Epithelial cell of esophagus (primary cell): ENCODE measurements at places on chromosomes 5 and 9.

GRCh38 chr5:7208938-7209337, 187.0 kb upstream of the ADCY2 start:
- no peak for DNase-seq

DNA sequence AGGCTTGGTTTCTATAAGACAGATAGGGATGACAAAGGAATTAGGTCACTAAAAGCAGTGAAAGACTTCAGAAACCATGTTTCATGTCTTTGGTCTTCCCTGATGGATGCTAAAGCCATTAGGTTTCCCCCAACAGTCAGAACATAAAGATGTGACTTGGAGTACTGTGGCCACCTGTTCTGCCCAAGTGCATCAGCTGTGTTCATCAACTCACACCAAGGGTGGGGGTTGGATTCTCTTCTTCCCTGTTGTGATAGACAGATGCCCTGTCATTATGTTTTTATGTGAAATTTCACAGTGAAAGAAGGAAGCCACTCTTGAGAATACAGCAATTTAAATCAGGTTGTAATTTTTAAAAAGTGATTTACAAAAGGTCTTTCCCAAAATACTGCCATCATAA, 196.8 kb downstream of the SH3GL2 start:
- DNase-seq = no peak

GRCh38 chr5:137831526-137831925, 36.1 kb upstream of the MYOT start:
- no peak for DNase-seq

DNA sequence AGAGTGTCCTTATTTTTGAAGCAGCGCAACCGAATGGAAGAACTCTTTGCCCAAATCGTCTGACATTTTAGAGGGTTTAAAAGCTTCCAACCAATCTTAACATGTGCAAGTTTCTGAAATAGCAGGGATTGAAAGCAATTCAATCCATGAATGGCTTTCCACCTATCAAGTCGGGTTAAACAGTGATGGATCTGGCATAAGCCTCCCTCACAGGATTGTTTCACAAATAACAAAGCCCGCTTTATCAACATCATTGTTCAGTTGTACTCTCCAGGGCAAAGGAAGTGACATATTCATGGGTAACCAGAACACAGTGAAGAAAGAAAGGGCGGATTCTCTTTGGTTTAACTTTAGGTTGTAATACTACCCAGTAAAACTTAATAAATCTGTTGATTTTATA, 497.3 kb downstream of the MTRR start:
- DNase-seq = no peak

DNA sequence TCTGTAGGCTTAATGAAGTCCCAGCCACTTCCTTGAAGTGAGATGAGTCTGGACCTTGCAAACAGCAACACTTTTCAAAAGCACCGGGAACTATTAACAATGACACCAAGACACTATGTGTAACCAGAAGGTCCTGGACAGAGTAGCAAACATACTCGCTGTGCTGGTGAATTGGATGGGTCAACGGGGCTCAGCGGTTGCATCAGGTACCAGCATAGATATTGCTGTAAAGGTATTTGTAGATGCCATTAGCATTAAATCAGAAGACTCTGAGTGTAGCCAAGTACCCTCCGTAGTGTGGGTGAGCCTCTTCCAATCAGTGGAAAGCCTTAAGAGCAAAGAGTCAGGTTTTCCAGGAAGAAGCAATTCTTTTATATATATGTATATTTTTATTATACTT, 140.5 kb downstream of the IRX2 start:
- DNase-seq = no peak

DNA sequence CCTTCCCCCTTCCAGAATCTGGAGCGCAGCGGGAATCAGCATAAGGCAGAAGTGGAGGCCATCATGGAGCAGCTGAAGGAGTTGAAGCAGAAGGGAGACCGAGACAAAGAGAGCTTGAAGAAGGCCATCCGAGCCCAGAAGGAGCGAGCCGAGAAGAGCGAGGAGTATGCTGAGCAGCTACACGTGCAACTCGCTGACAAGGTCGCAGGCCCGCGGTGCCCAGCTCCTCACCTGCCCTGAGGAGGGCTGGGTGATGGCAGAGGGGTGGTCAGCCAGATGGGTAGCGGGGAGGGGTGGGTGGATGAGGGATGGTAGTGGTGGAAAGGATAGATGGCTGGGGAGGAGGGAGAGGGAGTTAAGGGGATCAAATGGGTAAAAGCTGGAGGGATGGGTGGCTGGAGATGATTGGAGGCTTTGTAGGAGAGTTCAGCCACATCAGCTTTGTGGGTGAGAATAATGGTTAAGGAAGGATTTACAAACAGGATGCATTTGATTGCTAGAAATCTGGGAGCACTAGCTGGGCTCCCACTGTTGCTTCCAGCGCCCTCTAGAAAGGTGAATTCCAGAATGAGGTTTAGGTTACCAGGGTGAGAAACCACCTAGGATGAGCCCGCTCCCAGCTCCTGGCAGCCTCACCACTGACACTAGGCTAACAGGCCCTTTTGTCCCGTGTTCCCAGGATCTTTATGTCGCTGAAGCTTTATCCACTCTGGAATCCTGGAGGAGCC, 19.7 kb upstream of the GLE1 start:
- DNase-seq = no peak

DNA sequence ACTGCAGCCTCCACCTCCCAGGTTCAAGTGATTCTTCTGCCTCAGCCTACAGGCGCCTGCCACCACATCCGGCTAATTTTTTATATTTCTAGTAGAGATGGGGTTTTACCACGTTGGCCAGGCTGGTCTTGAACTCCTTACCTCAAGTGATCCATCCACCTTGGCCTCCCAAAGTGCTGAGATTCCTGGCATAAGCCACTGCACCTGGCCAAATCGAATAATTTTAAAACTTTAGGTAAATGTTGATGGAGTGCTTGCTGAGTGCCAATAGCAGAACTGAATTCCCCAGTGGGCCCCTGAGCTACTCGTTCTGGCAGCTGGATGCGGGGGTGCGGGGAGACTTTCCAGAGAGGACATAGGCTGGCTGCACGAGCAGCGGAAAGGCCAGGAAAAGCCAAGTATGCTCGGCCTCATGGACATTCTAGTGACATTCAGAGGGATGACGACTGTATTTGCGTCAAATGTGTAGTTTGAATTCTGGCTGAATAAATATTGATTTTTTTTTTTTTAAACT, 16.8 kb downstream of the TRAF2 start:
- DNase-seq = no peak

- peak; percentile 75 for DNase-seq
Measured at GRCh38 chr9:89247431-89248353, 63.3 kb upstream of the CKS2 start.

DNA sequence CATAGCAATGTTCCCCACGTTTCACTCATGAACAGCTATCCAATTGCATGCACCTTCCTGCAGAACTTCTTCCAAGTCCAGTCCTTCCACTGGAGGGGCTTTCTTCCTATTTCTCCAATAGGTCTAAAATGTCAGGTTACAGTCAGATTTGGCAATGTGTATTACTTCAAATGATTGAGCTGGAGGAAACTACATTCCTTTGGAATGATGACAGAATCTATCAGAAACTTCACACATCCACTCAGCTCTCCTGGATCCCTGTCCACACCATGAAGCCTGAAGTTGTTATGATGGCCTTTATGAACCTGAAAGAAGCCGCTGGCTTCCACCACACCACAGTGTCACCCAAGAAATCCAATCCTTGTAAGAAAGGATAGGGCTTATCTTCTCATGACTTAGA, 32.2 kb downstream of the FBXW2 start:
- DNase-seq = no peak

DNA sequence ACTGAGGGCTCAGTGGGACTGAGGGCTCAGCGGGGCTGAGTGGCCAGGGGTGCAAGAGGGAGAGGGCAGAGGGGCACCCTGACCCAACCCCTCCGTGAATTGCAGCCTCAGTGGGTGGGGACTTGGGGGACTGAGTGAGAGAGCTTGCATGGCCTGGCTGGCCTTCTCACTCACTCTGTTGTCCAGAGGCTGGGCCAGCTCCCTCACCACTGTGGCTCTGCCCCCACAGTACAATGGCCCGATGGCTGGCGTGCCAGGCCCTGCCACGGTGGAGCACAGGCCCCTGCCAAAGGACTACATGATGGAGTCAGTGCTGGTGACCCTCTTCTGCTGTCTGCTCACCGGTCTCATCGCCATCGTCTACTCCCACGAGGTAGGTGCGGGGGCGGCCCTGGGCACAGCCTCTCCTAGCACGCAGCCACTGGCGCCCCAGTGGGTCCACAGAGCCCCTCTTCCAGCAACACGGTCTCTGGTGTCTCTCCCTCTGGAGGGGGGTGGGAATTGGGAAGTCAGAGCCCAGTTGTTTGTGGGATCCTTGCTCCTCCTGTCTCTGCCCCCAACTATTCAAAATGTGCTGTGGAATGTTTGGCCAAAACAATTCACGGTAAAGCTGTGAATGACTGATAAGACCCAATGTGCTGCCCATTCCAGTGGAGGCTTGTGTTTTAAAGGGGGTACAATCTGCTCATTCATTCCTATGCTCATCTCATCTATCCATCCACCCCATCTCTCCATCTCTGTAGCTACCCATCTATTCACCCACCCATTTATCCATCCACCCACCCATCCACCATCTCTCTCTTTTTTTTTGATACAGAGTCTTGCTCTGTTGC, 10.7 kb downstream of the PRRT1B start:
- DNase-seq = no peak

- DNase-seq = no peak
Measured at GRCh38 chr5:180914646-180915045, 15.7 kb downstream of the BTNL8 start.

- DNase-seq = no peak
Measured at GRCh38 chr5:139410121-139410992, 6.5 kb upstream of the SPATA24 start.

GRCh38 chr5:174667526-174667925, 56.9 kb upstream of the MSX2 start:
- DNase-seq = no peak

- no peak for DNase-seq
Measured at GRCh38 chr5:38843665-38844064, 2.1 kb upstream of the OSMR start.

DNA sequence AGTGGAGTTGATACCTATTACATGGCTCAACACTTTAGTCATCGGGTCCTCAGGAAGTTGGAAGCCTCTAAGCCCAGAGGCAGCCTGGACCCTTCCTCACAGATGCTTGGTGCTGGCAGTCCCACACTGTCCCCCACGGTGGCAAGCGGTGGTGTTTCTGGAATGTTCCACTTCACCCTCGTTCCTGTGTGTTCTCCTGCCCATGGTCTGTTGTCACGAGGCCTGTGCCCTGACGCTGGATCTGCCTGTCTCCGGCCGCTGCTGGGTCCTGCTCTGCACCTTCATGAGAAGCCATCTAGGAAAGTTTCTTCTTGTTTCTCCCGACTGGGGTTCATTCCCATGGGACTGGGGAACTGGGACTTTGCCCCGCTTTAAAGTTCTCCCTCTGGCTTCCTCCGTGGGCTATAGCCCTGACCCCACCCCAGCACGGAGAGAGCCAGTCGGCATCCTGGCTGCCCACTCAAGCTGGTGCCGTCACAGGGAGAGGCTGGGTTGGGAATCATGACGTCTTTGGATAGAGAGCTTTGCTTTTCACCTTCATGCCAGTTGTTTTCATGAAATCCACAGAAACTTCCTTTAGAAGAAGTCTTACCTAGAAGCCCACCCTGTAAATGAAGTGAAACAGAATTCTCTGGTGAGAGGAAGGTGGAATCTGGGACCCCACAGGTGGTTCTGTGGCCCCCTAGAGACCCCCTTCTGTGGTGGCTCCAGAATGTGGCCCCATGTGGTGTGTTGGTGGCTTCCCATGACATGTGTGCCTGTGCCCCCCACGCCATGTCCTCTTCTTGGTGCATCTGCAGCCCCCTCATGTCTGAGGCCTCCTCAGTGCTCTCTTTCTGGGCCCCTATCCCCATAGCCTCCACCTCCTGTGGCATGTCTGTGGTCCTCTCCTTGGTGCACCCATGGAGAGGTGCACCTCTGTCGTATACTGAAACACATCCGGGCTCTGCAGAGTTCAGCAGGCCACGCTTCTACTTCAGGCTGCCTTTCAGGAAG, 43.8 kb downstream of the TRIP13 start:
- DNase-seq = no peak

DNA sequence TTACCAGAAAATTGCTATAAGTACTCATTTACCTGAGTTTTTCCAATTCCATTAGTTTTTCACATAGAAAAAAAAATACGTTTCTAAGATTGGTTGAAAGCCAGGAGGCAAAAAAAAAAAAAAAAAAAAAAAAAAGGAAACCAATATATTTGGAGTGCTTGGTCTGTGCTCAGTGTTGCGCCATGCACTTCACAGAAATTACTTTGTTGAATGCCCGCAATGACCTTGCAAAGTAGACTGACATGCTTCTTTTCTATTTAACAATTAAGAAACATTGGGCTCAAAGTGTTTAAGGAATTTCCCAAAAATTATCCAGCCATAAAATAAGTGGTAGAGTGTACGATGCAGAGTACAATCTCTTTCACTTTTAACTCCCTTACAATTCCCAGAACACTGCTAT, 65.2 kb upstream of the PAPPA start:
- no peak for DNase-seq

GRCh38 chr9:91362051-91362611, 413 bp upstream of the AUH start:
- DNase-seq = no peak

DNA sequence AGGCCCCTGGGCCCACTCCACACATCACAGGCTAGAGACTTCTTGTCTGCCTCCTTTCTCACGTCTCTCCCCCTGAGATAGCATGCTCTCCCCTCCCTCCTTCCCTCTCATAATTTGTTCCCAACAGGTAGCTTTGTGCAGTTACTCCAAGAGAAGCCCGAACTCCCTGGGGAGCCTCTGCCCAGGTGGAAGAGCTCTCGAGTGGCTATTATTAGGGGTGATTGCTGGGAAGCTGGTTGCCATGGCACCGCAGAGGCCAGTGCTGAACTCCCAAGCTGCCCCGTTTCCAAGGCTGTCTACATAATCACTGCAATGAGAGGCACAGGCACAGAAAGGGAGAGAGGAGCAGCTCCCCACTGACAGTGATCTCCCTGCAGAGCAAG, 104.7 kb upstream of the GPR151 start:
- DNase-seq = no peak

DNA sequence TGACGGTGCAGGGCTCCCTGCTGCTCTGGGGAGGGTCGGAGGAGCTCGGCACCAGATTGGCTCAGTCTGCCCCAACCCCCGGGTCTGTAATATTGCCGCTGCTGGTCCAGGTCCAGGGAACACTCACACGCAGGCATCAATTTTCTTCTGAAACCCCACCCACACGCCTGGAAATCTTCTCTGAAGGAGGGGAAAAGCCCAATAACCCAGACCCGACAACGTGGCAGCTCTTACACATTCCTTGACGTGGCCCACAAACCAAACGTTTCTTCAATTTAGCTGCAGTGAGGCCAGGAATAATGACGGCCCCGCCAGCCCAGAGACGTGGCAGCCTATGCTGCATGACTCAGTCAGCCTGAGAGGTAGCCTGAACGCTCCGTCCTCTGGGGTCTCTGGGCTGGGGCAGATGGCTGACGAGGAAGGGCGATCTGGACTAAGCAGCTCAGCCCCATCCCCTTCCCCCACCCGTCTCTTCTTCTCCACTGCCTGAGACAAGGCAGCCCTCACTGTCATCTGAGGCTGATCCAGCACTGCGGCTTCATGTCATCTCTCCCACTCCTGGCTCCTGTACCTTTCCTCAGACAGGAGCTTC, 9.9 kb upstream of the SPARC start:
- DNase-seq = peak; percentile 34
